CD4-positive, alpha-beta T cell treated with Interleukin-4 for 1 hour (primary cell): ENCODE measurements at places on chromosomes 12 and 14.

- no peak for DNase-seq
These were observed 4.6 kb upstream of the GSC start for GRCh38 chr14:94774344-94775090.

DNA sequence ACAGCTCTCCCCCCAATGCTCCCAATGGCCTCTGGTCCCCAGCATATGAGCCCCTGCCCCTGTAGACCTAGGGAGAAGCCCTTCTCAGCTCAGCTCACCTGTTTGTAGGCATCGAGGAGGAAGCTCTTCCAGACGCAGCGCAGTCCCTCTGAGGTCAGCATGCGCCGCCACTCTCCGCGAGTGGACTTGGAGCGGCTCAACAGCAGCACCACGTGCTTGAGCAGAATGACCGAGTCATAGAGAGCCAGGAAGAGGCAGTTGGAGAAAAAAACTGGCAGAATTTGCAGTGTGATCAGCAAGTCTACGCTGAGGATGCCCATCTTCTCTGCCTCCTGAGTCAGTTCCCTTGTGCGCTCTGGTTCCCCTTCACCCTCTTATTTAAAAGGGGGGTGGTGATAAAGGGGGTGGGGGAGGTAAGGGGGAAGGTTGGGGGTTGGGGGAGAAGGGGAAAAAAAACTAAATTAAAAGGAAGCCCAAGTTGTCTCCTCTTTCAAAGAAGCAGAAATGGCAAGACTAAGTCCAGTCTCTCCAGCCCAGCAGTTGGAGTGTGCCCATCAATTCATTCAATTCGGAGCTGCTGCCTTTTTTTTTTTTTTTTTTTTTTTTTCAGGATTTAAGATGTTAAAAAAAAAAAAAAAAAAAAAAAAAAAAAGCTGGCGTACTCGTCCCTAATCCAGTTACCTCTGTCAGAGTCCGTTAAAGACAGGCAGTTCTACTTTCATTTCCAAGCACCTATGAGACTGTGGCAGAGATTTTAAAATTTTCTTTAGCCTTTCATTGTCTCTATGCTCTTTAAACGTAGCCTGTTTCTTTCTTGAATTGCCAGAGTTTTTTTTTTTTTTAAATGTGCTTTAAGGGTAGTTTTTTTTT, at the start of gene DIO2:
TSS of gene DIO2 (minus strand) at position 352 of the 870 bp plus-strand sequence. CDS start at position 320, 32 bp downstream.
- DNase-seq: no peak

DNA sequence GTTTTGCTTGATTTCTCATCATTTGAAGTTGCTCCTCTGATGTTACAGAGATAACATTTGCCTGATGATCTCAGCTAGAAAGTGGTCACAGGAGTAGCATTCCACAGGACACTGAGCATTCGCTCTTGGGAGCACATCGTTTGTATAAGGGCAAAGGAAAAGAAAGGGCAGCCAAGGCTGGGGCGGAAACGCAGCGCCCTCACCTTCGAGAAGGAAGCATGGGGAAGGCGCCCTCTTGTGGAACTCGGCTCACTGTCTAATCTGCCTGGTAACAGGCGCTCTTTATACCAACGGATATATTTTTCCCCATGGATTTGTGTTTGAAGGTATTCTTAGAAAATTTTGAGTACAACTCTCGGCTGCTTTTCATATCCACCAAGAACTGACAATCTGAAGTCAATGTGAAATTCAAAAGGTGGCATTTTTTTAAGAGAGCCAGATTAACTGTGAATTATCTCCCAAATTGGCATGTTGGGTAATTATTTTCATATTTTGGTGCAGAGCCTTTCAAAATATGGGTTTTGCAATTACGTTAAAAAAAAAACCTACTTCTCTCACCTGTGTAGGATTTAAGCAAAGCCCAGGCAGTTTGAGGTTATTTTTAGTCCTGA, 172.7 kb downstream of the CAND1 start:
- DNase-seq: peak; percentile 68

DNA sequence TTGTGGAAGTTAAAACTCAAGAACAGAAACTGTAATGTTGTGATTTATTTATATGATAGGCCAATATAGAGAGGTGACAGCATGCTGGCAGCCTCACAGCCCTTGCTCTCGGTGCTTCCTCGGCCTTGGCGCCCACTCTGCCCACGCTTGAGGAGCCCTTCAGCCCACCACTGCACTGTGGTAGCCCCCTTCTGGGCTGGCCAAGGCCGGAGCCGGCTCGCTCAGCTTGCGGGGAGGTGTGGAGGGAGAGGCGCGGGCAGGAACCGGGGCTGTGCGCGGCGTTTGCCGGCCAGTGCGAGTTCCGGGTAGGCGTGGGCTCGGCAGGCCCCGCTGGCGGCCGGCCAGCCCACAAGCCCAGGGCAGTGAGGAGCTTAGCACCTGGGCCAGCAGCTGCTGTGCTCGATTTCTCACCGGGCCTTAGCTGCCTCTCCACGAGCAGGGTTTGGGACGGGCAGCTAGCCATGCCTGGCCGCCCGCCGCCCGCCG, 65.8 kb upstream of the SLC8A3 start:
- no peak for DNase-seq

DNA sequence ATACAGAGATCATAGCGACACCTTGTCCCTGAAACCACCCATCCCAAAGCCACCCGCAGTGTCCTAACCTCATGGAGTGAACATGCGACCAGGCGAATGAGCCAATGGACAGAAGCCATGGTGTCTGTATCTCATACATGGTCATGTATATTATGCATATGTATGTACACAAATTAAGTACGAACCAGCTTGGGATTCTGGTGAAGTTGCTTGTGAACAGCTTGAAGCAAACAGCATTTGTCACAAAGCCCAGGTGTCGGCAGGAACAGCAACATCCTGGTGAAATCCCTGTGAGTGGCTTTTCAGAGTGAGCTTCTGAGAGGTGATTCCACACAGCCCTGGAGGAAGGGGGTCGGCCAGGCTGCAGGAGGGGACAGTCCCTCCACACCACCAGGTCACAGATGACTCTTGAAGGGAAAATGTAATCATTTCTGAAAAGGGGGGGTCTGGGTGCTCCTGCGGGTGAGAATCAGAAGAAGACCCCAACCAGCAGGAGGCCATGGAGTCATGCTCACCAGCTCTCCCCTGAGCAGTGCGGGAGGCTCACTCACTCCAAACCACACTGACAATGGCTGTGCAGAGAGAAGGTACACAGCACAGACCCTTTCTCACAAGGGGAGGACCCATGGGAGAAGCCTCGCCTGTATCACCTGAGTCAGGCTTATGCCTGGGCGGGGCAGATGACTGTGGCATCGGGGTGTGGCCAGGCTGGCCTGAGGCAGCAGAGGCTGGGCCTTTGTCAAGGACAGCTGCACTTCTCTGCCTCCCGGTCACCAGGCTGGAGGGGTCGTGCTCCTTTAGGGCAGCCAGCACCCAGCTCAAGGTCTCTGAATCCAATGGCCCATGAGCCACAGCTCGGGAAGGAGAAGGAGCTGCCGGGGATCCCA, 14.3 kb downstream of the CHGA start:
- no peak for DNase-seq

DNA sequence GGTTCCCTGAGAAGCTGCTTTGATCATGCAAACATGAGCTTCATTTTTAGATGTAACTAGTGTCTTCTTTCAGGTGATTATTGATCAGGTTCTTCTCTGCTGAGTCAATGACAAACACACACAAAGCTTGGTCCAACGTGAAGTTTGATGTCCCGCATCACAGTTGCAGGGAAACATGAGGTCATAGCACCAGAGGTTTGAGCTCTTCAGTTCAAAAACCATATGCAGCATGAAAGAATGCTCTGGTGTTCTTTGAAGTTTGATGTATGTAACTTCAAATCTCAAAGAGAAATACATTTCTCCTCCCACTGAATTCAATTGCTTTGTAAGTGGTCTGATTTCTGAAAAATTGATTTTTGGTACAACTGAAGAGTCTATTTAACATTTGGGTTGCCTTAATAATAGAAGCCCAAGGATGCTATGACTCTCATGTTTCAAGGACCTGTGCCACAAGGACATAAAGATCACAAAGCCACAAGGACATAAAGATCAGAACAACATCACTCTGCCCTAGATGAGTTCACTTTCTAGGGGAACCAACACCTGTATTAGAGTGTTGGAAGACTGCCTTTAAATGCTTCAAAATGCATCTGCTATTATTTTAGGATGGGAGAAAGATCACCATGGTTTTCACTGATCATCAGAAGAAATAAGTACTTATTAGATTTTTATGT, 31.1 kb upstream of the AMIGO2 start:
- no peak for DNase-seq

DNA sequence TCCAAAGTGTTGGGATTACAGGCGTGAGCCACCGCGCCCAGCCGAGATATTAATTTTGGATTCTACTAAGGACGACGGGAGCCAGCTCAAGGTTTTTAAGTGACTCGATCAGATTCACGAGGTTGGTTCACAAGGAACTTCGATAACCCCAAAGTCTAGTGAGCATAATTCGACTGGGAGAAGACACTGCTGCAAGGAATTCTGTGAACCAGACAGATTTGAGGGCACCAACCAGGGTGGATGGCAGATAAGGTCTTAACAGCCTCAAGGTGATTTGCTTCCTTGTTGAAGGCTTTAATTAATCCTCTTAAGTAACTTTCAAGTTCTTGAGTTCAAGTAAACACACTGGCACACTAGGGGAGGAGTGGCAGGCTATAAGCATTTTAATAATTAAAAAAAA, 1.1 kb upstream of the KLHDC2 start:
- DNase-seq: no peak

- DNase-seq: no peak
These were observed 301.8 kb downstream of the AEBP2 start for GRCh38 chr12:19741132-19741489.

- no peak for DNase-seq
These were observed 1.8 kb downstream of the TMCC3 start for GRCh38 chr12:94648578-94648977.

DNA sequence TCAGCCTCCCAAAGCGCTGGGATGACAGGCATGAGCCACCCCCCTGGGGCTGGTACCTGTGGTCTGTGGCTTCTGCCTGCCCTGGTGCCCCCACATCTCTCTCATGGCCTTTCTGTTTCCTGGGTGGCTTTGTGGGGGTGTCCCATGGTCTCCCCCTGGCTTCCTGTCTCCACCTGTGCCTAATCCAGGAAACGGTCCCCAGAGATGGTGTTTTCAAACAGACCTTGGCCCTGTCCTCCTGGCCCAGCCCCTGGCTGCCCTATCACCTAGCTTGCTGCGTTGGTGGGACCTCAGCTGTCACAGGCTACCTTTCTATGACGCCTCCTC, 18.1 kb downstream of the MEG3 start:
- no peak for DNase-seq

DNA sequence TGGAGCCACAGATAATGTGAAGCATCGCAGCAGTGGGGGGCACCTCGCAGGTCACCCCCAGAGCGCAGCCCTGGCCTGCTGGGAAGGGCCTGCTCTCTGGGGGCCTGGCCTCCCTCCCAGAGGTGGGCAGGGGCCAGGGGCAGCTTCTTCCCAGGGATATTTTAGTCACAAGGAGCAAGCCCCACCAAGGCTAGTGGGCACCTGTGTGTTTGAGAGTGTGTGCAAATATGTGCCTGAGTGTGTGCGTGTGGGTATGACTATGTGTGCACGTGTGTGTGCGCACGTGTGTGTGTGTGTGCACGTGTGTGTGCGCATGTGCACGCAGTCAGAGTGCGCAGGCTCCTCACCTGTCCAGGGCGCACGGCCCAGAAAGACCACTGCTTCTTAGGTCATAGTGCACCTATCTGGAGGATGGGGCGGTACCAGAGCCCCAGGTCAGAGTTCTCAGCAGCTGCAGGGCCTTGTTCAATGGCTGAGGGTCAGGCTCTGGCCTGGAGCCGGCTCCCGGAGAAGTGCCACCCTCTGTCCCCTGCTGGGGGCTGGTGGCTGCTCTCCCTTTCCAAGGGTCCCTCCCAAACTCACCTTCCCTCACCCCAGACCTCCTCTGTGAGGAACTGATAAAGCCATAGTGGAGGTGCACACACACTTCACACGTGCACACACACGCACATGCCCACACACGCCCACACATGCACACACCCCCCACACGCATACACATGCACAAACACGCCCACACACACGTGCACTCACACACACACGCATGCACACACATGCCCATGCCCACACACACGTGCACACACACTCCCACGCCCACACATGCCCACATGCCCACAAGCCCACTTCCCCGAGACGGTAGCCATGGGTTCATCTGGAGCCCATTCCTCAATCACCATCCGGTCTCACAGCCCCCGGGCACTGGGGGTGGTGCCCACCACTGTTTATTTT, 128.5 kb downstream of the KIF26A start:
- DNase-seq: no peak

DNA sequence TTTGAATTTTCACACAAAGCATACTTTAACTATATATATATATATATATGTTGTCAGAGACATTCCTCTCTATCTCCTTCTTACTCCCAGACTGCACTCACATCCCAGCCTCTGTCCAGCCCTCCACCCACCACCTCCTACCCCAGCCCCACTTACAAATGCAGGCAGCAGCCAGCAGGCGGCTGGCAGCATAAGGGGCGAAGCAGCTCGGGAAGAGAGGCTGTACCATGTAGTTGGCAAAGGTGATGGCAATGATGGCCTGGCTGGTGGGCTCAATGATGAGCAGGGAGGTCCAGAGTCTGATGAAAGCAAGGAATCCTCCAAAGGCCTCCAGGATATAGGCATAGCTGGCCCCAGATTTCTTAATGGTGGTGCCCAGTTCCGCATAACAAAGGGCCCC, 2.5 kb downstream of the SLC7A7 start:
- DNase-seq: no peak

GRCh38 chr12:86711731-86712130, 455.5 kb upstream of the MGAT4C start:
- no peak for DNase-seq

DNA sequence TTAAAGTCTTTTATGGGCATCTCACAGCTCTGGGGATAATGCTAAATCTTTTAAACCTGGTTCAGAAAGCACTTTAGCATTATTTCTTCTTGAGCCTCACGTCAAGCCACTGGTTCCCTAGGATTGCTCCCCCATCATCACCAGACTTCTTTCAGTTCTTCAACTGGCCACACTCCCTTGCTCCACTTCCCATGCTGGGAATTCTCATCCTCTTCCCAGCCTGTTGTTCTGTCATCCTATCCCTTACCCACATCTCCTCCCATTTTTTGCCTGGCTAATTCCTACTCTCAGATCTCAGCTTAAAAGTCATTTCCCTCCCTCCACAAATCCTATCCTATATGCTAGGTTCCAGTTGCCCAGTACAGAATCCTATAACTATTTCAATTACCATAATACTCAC, 14.4 kb downstream of the FERMT2 start:
- no peak for DNase-seq

- DNase-seq: no peak
These were observed 791.7 kb downstream of the AACS start for GRCh38 chr12:125856896-125857295.

DNA sequence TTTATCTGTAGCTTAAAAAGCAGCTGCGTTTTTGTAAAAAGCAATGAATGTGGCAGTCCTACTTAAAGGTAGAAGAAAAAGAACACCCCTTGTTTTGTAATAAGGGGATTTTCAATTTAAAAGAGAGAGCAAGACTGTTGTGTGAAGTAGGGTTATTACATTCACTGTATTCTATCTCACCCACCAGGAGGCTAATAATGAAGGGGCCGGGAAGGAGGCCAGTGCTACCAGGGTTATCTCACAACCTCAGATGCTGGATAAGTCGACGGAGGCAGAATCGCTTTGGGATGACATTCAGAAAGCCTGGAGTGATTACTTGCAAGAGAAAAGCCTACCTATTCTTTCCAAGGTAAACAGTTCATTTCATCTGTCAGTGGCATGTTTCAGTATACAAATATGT, 97.7 kb downstream of the RMST start:
- no peak for DNase-seq

- DNase-seq: peak; percentile 52
These were observed 22.3 kb downstream of the HDAC7 start for GRCh38 chr12:47797441-47797840.

GRCh38 chr14:97315790-97316189, 518.6 kb downstream of the VRK1 start:
- DNase-seq: no peak
